ENCODE measurements at places on chromosomes 16 and 17.

- DNase-seq = no peak
Observed at GRCh38 chr16:64159976-64160375, 961.9 kb downstream of the CDH11 start.

GRCh38 chr16:82979406-82980111, 352.8 kb downstream of the CDH13 start:
- no peak for DNase-seq

DNA sequence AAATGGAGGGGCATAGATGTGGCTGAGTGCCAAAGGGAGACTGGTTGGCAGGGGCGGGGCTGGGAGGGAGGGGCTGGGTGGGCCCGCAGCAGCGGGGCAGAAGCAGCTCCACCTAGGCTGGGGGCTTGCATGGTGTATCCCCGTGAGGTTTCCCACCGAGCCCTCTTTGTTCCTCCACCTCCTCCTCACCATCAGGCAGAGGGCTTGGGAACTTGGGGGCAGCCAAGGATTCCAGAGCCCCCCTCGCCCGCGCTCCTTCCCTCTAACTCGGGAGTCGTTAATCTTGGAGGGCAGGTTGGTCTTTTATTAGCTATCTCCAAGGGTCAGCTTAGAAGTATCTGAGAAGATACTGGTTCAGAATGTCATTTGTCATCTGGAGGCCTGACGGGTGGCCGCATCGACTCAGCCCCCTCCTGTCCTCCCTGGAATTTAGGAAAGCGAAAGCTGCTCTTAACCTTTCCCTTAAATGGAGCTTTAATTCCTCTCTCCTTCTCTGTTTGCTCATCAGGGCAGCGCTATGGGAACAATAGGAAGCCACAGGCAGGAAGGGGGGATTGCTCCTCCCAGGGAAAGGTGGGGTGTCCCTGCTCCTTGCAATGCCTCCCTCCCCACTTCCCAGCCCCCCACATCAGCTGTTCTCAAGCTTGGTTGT, 274.3 kb upstream of the XYLT1 start:
- DNase-seq = no peak

GRCh38 chr17:31534223-31534888, 142.9 kb downstream of the RAB11FIP4 start:
- no peak for DNase-seq

DNA sequence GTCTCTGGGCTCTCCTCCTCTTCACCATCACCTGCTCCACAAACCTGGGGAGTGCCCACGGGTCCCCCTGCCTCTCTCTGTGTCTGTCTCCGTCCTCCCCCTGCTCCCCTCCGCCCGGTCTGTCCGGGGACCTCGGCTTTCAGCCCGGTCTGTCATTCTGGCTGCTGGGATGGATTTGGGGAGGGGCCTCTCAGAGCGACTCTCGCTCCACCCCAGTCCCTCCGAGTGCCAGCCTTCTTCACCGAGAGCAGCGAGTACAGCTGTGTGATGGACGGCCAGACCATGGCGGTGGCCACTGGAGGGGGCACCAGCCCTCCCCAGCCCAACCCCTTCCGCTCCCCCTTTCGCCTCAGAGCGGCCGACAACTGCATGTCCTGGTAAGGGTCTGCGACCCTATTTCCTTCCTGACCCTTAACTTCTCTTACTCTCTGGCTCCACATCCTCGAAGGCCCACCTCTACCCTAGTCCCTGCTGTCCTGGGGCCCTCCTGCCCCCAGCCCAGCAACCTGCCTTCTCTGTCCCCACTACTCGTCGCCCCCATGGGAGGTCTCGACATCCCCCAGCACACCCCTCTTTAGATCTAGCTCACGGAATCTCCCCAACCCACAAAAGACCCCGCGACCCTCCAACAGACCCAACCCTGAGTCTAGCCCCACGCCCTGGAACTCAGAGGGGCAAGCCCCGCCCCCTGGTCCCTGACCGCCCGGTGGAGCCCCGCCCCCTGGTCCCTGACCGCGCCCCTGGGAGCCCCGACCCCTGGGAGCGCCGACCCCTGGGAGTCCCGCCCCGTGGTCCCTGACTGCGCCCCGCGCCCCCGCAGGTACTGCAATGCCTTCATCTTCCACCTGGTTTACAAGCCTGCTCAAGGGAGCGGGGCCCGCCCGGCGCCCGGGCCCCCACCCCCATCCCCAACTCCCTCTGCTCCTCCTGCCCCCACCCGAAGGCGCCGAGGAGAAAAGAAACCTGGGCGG, 5.6 kb upstream of the CXCL16 start:
- DNase-seq = no peak

GRCh38 chr17:50359005-50359699, 13.2 kb downstream of the XYLT2 start:
- DNase-seq = no peak

DNA sequence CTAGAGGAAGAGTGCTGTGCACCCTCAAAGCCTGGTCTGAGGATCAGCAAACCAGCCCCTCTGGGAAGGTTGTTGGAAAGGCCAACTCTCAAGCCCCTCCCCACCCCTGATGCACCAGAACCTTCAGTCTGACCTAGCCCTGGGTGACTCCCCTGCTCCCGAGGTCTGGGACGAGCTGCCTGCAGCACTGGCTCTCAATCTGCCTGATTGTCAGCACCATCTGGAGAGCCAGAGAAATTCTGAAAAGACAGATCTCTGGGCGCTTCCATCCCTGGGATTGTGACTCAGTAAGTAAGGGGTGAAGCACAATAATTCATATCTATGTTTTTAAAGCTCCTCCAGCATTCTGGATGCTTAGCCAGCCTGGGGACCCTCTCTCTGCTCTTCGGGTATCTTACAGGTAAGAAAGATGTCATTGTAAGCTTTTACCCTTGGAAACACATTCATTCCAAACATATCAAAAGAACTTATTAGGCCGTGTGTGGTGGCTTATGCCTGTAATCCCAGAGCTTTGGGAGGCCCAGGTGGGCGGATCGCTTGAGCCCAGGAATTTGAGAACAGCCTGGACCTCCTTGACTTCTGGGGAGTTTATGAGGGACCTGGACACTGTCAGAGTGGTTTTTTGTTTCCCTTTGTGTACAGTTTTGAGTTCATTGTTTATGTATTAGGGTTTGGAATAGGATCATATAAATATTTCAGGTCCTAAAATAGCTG, 147.5 kb downstream of the KCNJ12 start:
- DNase-seq = no peak

GRCh38 chr16:88489163-88489741, 36.2 kb downstream of the ZFPM1 start:
- DNase-seq = no peak

DNA sequence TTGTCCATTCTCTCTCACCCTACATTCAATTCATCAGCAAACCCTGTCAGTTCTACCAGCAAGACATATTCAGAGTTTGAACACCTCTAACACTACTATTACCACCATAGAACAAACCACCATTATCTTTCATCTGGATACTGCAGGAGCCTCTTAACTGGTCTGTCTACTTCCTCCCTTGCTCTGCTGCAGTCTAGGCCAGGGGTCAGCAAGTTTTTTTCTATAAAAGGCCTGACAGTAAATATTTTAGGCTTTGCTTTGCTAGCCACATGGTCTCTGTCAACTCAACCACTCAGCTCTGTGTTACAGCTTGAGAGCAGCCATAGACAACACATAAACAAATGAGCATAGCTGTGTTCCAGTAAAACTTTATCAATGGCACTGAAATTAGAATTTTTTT, 13.8 kb downstream of the KCTD19 start:
- DNase-seq = no peak

DNA sequence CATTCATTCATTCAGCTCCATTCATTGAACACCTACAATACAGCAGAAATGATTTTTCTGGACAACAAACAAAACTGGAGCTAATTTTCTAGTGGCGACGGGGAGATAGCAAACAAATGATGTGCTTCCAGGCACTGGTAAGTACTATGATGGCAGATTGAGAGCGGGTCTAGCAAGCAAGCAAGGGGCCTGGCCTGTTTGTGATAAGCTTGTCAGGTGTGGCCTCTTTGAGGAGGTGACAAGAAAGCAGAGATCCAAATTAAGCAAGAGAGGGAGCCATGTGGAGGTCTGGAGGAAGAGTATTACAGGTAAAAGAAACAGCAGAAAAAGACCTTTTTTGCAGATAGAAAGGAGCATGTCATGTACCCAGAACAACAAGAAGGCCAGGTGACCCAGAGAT, 216.1 kb upstream of the CPHXL start:
- DNase-seq = no peak

DNA sequence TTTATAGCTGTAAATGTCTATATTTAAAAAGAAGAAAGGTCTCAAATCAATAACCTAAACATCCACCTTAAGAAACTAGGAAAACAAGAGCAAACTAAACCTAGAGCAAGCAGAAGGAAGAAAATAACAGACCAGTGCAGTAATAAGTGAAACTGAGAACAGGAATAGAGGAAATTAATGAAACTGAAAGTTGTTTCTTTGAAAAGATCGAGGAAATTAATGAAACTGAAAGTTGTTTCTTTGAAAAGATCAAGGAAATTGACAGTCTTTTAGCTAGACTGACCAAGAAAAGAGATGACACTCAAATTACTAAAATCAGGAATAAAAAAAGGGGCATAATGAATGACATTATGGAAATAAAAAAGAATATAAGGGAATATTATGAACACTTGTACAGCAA, 46.4 kb downstream of the SLFN5 start:
- no peak for DNase-seq

DNA sequence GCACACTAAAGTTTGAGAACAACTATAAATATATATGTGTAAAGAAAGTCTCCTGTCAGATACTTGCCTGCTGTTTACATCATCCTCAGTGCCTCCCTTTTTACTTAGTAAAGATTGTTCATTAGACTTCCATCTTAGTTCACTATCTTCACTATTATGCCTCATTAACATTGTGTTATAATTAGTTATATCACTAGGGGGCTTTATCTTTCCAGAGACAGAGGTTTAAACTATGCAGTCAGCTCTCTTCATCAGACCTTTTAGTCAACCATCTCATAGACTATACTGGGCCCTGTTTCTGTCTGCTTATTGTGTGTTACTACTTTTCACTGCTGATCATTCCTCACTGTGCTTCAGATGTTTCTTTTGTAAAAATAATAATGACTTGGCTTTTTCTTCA, 630.8 kb upstream of the KIF2B start:
- DNase-seq = no peak

DNA sequence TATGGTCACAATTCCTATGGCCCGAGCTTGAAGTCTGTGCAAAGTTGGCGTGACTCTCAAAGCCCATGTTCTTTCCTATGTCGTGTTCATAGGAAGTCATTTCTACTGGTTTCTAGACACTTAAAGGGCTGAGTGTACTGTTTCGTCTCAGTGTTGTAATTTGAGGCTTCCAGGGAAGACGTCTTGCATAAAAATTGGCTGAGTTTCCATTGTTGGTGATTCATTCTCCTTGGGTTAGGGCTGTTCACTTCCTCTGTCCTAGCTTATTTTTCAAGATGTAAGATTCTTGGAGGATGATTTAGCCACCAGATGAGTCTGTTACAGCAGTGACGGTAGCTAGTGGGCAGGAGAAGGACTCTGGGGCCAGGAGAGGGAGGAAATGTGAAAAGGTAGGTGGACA, 43.1 kb downstream of the PIK3R5 start:
- DNase-seq = no peak

- DNase-seq = no peak
Observed at GRCh38 chr17:8503368-8503767, 67.7 kb downstream of the NDEL1 start.

DNA sequence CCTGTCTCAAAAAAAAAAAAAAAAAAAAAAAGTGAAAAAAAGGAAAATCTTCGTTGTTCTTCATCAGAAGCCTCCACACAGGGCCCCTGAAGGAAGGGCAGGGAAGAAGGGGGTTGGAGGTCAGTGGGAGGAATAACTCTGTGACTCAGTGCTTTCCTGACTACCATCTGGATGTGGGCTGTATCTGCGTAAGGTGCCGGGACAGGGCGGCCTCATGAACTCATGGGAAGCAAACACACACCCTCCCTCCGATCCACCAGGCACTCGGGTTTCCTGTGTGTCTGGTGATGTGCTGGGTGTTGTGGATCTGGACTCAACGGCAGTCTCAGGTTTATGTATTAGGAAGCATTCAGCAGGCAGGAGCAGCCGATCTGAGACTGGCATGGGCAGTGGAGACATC, 691.6 kb downstream of the WWOX start:
- no peak for DNase-seq

DNA sequence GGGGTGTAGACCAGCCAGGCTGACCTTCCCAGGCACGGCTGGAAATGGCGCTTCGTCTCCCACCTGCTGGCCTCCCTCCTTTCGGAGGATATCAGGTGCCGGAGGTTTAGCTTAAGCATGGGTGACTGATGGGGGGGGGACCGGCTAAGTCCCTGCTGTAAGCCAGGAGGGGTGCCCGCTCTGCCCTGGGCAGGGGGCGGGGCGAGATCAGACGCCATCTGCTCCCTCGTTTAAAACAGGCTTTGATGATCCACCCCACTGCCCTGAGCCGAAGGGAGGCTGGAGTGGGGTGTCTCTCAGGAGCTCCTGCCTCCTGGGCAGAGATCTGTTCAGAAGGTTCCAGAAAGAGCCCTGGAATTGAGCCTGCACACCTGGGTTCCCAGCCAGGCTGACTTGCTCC, 26.0 kb downstream of the C16orf74 start:
- no peak for DNase-seq

- no peak for DNase-seq
Observed at GRCh38 chr17:30950669-30951399, 20.0 kb upstream of the RNF135 start.

DNA sequence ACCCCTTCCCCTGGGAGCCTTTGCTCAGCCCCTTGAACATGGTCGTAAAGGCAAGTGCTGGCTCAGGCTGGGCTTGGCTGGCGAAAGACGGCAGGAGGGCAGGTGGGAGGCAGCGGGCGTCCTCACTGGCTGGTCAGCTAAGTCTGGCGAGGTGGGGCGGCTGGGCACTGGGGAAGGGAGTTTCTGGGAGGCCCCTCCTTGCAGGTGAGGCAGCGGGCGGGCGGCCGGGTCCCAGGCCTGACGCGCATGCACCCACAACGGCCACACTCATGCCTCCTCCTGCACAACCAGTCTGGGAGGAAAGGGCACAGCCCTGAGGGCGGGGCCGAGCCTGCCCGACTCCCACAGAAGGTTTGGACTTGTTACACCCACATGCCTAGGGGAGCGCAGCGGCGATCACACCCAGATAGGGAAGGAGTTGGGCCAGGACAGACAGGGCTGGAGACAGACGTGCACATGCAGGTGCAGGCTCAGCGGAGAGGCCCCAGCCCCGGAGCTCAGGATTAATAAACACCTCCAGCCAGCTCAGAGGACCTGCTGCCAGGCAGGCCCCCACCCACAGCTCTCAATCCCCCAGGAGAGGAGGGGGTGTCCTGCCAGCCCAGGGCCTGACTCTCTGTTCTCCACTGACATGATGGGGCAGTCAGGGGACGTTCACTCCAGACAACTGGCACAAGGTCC, at the start of gene EVPL:
Gene EVPL (minus strand): TSS at position 148 of the 681 bp plus-strand sequence. CDS start 108 bp downstream, at position 40.
- DNase-seq = no peak

DNA sequence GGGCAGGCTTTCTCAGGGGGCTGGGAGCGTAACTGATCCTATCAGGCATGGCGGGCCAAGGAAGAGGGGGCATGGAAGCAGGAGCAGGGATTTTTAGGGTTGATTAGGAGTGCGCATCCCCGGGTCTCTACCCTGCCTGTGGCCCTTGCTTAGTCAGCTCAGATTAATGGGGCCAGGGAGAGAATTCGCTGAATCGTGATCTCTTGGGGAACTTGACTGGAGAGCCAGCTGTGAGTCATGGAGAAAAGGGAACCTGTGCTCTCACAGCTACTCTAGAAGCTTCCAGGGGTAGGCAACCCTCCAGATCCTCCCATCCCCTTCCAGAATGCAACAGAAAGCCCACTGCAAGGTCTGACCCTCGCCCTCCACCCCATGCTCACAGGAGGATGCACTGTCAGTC, 3.6 kb downstream of the FOXN1 start:
- DNase-seq = no peak

All from activated B cell treated with CpG ODN at 0.5 μM for 24 hours (primary cell).